ENCODE measurements at places on chromosomes 3 and 15. TPM values are rescaled to one million over a fixed set of nuclear protein-coding genes. Genes with fewer than 3 reads are reported as not detected.

PLD1 gene
- 81.3 TPM for total RNA-seq

ITPKA gene
- 43.5 TPM for total RNA-seq

ADGRG7 gene
- total RNA-seq = 3.2 TPM

MAP2K5 gene
- total RNA-seq = 19.1 TPM

ACAP2 gene
- 62.4 TPM for total RNA-seq

PAQR9 gene
- not detected for total RNA-seq

DPPA2 gene
- not detected for total RNA-seq

PPP1R14D gene
- total RNA-seq = 166 TPM

RUVBL1 gene
- total RNA-seq = 16.1 TPM

DNA sequence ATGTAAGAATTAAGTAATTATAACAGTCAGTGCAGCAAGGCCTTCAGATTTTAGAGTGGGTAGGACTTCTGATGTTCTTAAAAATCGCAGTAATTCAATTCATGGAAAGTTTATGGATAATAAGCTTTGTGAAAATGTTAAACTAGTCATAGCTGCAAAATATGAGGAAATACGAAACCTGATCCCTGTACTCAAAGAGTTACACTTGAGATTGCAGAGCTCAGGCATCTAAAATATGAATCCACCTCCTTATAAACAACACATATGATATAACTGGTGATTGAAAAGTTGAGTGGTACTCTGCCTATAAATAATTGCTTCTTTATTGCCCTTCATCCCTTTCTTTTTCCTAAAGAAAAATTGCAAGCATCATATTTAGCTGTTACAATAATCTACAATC lies 473.3 kb downstream of the OTOL1 start:
- DNase-seq = no peak

DNA sequence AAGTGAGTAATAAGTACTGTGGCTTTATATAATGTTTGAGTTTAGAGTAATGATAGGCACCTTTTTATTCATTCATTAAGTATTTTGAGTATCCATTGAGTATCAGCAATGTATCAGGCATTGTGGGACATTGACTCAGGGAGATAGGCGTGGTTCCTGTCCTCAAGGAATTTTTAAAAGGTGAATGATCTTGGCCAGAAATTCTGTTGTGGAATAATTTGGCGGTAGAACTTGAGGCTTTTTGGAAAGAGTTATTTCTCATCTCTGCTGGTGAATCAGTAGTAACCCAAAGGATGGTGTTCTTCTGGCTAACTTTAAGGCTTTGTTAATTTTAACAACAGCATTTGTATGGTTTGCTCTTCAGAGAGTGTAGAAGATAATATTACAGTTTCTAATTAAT lies 2.0 kb downstream of the RAB7A start:
- DNase-seq = no peak

DNA sequence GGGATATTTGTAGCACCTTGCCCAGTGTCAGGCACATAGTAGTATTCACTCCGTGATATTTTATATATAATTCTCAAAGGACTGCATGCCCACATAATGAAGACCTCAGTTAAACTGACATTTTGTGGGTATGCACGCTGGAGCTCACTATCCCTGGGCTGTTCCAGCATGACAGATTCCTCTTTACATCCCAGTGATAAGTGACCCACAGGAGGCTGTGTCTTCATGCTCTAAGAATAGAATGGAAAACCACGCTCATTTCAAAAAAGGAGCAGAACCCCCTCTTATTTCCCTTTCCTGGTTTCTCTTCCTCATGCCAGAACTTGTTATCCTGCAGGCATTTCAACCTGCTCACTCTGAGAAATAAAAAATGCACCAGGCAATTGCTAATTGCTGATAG lies 717.5 kb downstream of the AGBL1 start:
- no peak for DNase-seq

GRCh38 chr3:4791358-4791757 lies 187.9 kb upstream of the BHLHE40 start:
- DNase-seq = no peak

DNA sequence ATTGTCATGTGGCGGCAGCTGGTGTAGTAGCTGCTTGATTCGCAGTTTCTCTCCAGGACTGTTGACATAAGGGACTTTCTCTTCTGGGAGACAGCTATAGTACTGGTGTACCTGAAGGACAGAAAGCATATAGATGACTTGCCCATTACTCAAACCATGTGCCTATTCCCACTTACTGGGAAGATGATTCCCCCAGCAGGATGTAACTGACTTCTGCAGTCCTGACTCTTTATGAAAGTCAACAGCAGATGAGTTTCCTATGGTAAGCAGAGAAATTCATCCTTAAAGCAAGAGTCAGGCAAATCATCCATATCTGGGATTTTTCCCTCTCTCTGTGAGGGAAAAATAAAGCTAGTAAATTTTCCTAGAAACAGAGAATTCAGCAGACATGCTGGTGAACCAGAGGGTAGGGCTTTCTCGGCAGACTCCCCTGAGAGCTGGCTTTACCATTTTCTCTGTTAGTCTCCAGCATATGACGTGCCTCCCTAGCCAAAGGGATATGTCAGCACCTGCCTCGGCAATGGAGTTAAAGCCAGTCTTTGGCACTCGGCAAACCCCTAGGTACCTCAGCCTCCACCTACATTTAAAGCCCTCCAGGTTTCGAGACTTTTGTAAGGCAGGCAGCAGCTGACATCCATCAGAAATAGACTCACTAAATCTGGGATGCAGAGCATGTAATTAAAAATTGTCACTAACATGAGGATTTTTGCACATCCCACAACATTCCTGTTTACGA lies 62.1 kb downstream of the PRICKLE2 start:
- DNase-seq = no peak

GRCh38 chr3:15436246-15436645 lies 8.8 kb downstream of the EAF1 start:
- DNase-seq = no peak

DNA sequence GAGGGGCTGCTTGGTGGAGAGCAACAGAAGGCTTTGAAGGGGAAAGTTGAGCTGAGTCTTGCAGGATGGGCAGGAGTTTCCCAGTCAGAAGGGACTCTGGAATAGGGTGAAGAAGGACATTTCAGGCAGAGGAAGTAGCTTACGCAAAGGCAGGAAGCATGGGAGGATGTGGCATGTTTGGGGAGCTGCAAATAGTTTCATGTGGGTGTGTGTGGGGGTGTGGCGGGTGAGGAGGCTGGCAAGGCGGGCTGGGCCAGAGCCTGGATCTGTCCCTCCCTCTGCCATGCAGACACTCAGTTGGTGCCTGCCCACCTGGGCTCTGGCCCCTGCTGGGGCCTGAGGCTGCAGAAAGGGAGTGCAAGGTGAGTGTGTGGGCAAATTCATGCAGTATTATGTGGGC lies 10.4 kb downstream of the TEX264 start:
- DNase-seq = peak; percentile 80

- DNase-seq = no peak
Observed at GRCh38 chr3:72442759-72443158, 405.5 kb downstream of the SHQ1 start.

- DNase-seq = peak; percentile 17
Observed at GRCh38 chr3:192570821-192571791, 156.2 kb downstream of the FGF12 start.

DNA sequence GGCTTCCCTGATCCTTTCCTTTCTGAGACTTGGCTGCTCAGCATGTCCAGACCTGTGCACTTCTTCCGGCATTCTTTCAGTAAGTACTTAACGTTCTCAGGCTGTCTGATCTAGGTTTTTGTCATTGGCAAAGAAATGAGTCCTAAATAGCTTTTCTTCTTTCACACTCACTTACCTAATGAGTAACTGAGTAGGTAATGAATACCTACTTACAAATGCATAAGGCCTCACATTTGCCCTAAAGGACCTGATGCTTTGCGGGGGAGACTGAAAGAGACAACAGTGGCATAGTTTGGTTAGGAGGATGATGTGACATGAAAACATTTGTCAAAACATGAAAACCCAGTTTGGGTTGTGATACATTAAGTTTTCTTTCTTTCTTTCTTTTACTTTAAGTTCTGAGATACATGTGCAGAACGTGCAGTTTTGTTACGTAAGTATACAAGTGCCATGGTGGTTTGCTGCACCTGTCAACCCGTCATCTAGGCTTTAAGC lies 516.7 kb upstream of the CFAP20DC start:
- DNase-seq = no peak

DNA sequence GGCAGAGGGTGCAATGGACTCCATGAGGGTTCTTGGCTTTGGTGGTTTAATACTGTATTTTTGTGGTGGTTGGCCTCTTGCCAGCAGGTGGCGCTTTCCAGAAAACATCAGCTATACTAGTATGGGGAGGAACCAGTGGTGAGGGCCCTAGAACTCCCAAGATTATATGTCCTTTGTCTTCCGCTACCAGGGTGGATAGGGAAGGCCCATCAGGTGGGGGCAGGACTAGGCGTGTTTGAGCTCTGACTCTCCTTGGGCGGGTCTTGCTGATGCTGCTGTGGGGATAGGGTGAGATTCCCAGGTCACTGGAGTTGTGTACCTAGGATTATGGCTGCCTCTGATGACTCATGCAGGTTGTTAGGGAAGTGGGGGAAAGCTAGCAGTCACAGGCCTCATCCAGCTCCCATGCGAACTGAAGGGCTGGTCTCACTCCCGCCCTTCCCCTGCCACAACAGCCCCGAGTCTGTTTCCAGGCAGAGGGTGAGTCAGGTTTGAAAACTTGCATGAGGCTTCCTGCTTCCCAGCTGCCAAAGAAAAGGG lies 357.7 kb downstream of the OTOL1 start:
- peak; percentile 38 for DNase-seq

DNA sequence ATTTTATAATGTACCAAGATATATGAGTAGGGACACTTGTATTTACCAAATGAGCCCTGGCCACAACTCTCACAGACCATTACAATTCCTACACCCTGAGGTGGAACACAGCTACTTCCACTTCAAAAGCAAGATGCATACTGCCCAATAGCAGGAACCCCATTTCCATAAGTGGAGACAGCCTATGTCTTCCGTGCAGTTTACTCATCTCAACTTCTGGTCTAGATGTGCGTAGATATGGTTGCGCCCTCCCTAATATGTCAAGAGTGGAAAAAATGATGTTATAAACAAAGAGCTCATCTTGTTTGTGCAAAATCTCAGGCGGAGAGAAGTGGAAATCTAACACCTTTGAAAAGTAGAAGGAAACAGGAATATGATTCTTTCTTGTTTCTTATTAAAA lies 44.6 kb downstream of the RAB27A start:
- DNase-seq = no peak

GRCh38 chr15:84749111-84749991 lies 959 bp downstream of the ZNF592 start:
- DNase-seq = peak; percentile 47

- no peak for DNase-seq
Observed at GRCh38 chr3:128446821-128447220, 19.9 kb downstream of the DNAJB8 start.

GRCh38 chr3:44530911-44531310 lies 24.1 kb upstream of the ZKSCAN7 start:
- no peak for DNase-seq

DNA sequence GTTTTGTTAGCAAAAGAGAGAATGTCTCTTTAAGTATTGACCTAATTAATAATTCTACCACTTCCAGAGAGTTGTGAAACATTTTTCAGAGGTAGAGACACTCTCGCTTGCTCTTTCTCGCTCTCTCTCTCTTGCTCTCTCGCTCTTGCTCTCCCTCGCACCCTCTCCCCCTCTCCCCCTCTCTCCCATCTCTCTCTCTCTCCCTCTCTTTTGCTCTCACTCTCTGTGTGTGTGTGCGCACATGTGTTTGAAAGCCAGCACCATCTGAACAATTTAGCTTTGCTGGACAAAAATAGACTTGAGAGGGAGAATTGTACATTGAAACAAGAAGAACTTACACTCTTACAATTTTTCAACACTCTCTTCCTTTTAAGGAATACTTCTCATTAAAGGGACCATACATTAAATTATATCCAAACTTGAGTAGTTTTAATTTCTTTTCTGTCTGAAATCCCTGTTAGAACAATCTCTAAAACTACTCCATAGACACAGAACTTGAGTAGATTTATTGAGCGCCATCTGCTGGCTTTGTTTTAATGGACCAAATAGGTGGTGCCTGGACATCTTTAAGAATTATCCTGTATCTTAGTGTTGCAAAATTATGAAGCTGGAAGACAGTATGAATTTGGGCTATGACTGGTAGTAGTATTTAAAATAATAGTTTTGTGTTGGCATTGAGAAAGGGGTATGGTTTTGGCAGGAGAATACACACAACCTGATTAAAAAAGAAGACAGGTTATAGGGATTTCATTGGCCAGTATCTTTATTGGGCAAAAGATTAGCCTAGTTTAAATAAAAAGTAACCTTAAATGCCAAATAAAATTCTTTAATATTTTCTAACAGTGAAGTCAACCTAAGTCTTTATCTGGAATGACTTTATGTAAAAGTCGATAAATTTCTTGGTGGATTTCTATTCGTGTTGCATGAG lies 124.6 kb downstream of the AKAP13 start:
- DNase-seq = peak; percentile 72

GRCh38 chr3:27594096-27594690 lies 110.0 kb upstream of the SLC4A7 start:
- no peak for DNase-seq

- DNase-seq = no peak
Observed at GRCh38 chr3:30084971-30085403, 521.4 kb upstream of the TGFBR2 start.

DNA sequence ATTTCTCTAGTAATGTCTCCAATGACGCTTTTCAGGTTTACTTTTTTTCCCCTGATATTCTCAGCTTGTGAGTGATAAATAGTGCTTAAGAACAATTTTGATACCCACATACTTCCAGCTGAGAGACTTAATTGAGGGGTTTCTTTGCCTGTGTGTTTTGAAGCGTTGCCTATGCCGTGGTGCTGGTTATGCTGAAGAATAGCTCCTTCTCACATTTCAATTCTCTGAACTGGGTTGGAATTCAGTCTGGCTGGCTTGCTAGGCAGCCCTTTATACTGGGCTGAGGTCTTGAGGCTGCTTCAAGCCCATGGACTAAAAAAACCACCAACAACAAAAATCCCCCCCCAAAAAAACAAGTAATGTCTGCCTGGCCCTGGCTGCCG lies 87.4 kb downstream of the CHST2 start:
- DNase-seq = no peak

GRCh38 chr3:78888635-78889034 lies 879.2 kb downstream of the ROBO1 start:
- DNase-seq = no peak
